Frontal cortex (tissue), 4 donors: ENCODE measurements at places on chromosomes 13 and 19.

DNA sequence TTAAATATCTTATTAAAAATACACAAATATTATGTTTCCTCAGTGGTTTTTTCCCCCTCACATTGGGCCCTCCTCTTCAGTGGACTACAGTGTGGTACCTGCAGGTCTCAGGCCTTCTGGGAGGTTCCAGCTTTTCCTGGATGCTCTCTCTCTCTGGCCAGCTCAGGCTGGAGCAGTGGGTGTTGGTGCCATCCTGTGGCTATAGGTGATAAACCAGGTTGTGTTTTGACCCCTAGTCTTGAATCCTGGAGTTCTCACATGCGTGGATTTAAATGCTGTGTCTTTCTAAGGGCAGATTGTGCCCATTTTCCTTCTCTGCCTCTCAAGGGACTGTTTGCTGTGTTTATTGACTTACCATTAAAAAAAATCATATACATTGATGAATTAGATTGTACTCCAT lies 41.2 kb upstream of the ZNF527 start:
- DNase-seq: no peak

DNA sequence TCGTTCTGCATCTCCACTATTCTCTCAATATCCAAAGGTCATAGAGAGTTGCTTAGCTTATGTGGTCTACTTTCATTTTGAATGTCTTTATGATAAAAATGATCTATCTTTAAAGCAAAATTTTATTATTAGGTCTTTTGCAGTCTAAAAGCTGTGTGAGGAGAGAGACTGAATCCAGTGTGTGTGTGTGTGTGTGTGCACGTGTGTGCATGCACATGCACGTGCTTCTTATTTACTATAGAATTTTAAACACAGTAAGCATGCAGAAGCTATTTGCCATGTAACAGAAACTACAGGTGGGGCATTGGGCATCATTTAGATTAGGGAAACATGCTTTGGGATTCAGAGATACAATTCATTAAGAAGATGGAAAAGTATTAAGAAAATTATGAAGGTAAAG lies 136.0 kb upstream of the SPRY2 start:
- DNase-seq: no peak

GRCh38 chr13:101018720-101019119 lies 344.1 kb upstream of the TMTC4 start:
- no peak for DNase-seq

DNA sequence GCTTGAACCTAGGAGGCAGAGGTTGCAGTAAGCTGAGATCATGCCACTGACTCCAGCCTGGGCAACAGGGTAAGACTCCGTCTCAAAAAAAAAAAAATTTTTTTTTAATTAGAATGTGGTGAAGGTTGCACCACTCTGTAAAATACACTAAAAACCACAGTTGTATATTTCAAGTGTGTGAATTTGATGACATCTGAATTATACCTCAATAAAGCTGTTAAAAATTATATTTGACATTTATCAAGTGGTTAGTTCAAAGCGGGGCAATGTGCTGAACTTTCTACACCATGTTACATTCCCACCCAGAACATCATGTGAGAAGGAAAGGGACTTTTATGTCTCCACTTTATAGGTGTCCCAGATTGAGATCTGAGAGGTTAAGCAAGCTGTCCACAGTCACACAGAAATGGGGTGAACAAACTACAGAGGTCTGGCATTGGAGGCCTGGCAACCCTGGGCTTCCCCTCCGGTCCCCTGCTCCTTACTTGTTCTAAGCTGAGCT lies 5.9 kb upstream of the S1PR5 start:
- no peak for DNase-seq
